ENCODE measurements at places on chromosomes 12 and 14.
A peak's percentile ranks its signal among the peaks of the same experiment; 100 is the strongest.

GRCh38 chr12:31868965-31869364 is 90.2 kb upstream of the RESF1 start:
- peak; percentile 70 for DNase-seq

- DNase-seq: no peak
Observed at GRCh38 chr14:100539766-100540140, 47.5 kb downstream of the BEGAIN start.

DNA sequence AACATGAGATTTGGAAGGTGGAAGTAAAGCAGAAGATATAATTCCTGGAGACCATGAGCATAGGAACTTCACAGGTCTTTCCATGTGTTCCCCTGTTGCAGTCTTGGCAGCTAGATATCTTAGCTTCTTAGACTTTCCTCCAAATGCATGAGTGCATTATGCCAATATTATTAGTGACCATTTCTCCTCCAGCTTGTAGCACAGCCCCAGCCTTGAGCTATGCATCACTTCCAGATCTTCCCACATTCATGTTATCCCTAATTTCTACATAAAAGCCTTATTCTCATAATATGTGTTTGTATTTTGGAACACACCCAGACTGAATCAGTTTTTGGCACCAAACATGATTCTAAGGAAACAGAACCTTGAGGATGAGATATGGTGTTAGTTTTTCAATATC is 11.0 kb downstream of the CLEC2B start:
- no peak for DNase-seq

DNA sequence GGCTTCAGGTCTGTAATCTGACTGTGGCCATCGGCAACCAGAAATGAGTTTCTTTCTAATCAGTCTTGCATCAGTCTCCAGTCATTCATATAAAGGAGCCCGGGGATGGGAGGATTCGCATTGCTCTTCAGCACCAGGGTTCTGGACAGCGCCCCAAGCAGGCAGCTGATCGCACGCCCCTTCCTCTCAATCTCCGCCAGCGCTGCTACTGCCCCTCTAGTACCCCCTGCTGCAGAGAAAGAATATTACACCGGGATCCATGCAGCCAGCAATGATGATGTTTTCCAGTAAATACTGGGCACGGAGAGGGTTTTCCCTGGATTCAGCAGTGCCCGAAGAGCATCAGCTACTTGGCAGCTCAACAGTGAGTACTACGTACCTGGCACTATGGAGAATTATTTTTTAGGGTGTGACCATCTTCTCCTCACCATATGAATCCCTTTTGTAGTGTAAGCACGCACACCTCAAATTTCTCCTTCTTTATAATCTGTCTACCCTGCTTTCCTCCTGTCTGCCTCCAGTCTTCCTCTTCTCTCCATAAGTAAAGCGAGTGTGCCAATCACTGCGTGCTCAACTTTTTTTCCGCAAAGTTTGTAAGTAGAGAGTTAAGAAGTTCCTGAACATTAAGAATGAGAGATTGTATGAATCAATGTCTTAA is at the start of gene TPH2:
Gene TPH2 (plus strand): TSS at position 118 of the 658 bp plus-strand sequence. CDS start 142 bp downstream, at position 260.
- DNase-seq: peak; percentile 71

- no peak for DNase-seq
Observed at GRCh38 chr12:111404362-111405148, 1.2 kb upstream of the SH2B3 start.

All from MCF 10A (cell line).